ENCODE measurements at places on chromosomes 4 and X.
A peak's percentile ranks its signal among the peaks of the same experiment; 100 is the strongest.

- no peak for DNase-seq
These were observed 27.5 kb upstream of the TBC1D8B start for GRCh38 chrX:106774981-106775380.

- no peak for DNase-seq
These were observed 34.1 kb downstream of the NAT8L start for GRCh38 chr4:2093265-2093664.

GRCh38 chrX:53089224-53089842, 4.6 kb upstream of the KANTR start:
- no peak for DNase-seq

DNA sequence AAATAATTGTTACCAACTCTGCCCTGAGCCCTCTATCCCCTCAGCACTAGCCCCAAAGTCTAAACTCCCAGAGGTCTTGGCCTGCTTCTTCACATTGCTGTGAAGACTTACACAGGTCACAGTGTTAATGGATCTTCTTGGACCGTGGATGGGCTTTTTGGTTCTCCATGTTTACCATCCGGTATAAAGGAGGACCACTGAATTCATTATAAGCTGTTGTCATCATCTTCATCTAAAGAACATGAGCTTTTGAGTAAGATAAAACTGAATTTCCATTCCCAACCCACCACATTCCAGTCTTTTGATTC, 8.5 kb downstream of the NUDT11 start:
- DNase-seq: no peak

DNA sequence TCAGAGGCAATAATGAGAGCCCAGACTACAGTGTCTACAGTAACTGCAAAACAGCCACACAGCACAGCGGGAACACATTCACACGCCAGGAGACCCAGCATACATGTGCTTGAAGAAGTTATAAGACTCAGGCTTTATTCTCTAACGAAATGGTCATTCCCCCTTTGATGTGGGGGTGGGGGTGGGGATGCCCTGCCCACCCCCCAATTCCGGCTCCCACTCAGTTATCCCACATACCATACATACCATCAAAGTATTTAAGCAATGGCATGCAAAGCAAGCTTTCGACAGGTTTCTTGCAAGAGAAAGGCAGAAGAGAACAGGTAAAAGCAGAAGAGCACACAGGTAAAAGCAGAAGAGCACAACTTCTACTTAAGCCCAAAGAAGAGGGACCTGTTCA, 3.6 kb downstream of the MECP2 start:
- no peak for DNase-seq

DNA sequence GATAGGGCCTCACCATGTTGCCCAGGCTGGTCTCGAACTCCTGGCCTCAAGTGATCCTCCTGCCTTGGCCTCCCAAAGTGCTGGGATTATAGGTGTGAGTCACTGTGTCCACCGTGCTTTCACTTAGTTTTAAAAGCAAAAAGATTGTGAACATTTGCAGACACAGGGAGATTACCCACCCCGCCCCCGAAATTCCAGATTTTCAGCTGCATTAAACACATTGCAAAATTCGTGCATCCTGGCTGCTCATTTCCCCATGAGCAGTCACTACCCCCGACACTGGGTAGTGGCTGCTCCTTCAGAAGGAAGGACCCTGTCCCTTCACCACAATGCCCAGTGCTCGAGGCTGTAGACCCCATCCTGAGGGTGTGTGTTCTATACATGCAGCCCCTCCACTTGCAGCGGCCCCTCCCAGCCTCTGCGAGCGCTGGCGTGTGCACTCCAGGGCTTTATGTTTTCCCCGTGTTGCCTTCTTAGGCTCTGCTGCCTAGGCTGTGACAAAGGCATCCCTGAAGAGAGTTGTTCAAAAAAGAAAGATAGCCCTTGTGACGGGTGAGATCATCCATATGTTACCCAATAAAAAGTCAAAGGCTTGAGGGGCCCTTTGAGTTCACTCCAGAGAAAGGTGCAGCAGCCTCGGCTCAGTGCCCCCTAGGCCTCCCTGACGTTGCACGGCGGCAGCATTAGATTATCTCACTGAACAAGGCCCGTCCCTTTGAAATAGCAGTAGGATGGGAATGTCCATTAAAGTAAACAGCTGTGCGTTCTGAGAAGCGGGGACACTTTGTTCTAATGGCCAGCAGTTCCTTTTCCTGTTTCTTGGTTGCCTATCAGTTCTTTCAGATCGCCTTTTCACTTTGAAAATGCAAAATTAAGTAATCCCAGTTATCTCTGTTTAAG, 71.6 kb downstream of the SHROOM2 start:
- no peak for DNase-seq

DNA sequence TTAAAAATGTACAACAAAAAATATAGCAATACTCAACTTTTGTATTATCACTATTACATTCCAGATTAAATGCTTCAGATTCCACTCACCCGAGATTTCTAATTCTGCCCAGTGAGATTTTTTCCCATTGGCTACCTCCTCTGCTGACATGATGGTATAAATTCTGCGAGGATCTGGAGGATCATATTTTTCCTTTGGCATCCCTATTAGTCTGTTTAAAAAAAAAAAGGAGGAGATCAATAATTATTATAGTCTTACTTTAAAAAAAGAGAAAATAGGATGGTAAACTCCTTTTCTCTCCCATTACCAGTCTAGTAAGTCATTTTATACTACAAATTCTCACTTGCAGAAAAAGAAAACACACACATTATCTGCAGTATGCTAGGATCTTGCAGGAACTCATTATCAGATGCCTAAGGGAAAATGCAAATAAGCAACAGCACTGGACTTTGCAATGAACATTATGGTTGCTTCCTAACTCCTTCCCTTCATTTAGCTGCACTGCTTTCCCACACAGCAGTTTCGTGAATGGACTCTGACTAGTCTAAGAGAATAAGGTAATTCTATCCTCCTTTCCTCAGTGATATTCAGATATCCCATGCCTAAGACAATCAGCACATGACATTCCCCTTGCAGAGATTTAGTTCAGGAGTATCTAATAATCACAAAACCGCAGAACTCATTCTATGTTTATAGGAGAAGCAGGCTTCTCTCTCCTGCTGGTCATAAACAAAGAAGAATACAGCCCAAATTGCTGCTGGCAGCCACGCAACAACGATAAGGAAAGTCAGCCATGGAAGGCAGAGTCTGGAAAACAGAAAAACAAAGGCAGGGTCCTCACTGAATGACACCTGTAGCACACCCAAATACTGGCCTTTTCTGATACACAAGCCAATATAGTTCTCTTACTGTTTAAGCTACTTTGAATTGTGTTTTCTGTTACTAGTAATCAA, 42.7 kb downstream of the CNOT6L start:
- DNase-seq: no peak

DNA sequence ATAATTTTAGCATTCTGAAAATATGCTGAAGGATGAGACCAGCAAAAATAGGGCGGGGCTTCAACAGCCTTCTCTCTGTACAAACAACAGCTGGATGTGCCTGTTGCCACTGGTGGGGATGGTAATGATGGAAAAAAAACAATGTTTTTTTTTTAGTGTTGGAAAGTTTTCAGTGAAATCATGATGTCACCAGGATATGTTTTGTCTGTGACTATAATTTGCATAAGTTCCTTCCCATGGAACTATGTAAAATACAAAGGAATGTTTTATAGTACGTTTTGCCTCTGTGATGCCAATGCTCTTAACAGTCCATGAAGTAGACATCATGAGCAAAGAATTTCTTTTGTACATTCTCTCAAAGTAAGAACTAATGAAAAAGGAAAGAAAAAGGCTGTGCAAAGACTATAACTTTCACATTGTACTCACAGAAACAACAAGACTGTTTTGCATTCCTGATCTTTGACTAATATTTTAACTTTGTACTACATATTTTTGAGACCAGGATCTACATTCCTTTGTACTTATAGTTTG, 589.7 kb downstream of the SPRY1 start:
- DNase-seq: peak; percentile 71

GRCh38 chrX:23373129-23373804, 38.6 kb downstream of the PTCHD1 start:
- DNase-seq: no peak

GRCh38 chrX:133980406-133980805, 5.0 kb downstream of the GPC3 start:
- DNase-seq: no peak

DNA sequence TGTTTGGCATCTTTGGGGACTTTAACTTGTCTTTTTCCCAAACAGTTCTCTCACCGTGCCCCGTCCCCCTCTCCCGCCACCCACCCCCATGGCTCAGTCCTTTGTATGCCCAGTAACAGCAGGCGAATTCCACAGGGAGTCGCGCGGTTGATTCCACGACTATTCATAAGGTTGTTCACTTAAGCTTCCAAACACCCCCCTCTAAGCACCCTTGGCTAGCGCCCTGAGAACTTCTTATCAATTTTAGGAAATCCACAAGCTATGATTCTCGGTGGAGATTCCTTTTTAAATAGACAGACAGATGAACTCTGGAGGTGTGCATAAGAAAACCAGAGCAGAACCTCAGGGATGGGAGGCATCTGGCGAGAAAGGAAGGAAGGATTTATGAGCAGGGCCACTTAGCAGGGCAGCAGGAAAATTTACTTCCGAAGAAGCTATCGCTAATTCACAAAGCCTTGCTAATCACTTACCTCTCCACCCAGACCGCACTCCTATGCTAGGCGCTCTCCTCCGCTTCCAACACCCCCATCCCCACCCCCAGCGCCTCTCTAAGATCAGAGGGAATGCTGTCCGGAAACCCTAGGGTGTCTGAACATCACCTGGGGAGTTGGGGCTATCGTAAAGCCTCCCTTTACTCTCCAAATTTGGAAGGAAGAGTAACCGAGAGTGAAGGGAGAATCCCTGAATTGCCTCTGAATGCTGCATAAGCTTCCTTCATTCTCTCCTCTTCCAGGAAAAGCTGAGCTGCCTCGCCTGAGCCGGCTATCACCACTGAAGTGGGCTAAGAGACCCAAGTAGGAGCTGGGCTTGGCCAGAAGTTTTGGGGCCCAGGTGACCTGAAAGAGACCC, 1.7 kb downstream of the UNC5C start:
- DNase-seq: peak; percentile 19

DNA sequence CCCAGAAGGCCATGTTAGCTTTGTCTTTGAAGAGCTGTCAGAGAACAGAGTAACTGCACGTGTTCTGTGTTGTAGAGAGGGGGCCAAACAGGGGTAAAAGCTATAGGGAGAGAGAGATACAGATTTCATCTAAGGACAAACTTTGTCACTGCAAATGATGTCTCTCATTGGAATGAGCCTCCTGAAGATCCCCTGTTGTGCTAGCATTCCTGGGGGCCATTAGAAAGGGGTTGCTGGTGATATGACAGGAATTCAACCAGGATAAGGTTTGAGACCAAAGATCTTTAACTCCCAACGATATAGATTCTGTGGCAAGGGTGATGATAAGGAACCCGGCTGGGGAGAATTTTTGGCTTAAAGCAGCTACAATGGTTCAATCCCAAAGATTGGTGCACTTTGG, 16.8 kb downstream of the MID1 start:
- DNase-seq: no peak

DNA sequence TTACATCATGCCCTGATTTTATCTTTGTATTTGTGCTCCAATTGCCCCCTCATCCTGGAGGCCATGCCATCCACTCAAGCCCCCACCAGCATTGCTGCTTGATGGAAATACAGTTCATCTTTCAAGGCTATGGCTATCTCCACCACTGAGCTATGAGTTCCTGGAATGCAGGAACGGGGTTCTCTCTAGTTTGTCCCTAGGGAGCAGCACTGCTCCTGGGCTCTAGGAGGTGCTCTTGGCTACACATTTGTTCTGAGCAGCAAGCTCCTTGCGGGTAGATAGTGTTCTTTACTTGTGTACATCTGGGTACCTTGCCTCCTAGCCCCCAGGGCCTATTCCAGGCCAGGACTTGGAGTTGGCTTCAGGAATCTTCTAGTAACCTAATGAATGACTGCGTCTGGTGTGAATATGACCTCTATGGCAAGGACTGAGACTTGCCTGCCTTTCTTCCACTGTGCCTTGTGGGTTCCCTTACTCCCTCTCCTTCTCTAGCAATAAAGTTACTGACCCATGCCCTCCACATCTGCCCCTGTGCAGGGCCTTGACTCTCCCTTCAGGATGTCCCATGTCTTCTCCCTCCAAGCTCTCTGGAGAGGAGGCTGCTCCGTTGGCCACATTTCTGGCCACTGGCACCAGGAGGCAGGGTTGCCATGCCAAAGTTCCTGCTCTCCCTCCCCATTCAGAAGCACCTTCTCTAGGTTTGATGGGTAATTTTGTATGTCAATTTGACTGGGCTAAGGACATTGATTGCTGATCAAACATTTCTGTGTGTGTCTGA, 7.6 kb downstream of the CITED1 start:
- DNase-seq: no peak

GRCh38 chrX:9864011-9864410, 77.8 kb downstream of the SHROOM2 start:
- no peak for DNase-seq

DNA sequence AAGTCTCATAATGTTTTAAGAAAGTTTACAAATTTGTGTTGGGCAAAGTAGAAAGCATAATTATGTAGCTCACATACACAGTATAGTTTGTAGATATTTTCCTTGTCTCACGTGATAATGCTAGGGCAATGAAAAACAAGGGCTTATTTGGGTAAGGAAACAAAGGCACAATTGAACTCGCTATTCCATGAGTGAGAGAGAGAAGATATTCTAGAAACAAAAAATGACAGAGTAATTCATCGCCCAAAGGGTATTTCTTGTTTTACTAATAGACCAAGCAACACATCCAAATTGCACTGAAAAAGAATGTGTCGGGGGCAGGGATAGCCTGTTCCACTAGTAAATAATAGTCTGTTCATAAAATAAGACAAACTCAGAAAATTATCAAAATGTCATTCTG, 3.6 kb upstream of the ASB11 start:
- no peak for DNase-seq

All from right cardiac atrium (tissue), 5 donors.